ENCODE measurements at places on chromosomes 3 and 15.

GRCh38 chr3:67094774-67095173, 96.7 kb downstream of the KBTBD8 start:
- no peak for DNase-seq

DNA sequence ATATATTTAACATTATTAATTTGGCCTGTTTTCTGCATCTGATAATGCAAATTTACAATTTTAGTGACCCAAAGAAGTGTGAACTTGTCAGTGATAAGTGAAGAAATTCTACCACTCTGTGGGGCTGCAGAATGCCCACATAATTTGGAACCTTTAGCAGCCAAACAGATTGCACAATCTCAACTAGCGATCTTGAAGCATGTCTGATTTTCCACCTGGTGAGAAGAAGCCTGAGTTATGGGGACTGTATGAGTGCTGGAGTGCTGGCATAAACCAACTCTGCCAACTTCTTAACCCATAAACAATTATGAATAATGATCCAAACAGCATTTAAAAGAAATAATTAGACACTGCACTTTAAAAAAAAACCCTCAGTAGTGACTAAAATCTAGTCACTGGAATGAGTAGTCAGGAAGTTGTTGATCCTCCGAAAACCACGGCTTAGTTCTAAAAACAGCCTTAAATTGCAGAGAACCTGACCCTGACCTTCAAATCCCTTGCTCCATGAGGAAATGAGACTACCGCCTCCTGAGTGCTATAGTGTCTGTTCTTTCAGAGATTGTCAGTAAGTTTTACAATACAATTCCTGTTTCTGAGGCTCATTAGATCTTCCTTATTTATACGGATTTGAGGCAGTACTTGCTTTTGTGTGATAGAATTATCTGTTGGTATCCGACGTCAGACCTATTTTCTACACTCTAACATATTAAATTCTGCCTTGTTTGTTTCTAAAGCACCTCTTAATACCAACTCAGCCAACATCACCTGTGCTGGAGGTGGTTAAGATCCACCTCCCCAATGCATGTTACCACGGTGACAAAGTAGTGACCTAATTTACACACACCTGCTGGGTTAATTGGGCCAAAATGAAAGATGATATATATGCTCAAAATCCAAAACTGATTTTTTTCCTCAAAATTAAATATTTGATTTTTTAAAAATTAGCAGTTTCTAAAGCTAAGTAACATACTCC, 267.7 kb downstream of the ZBTB20 start:
- DNase-seq = no peak

- no peak for DNase-seq
Observed at GRCh38 chr3:194812176-194812575, 126.5 kb downstream of the FAM43A start.

GRCh38 chr3:168865022-168865551, 769.4 kb upstream of the GOLIM4 start:
- no peak for DNase-seq

GRCh38 chr15:39595338-39596221, 14.7 kb downstream of the THBS1 start:
- no peak for DNase-seq
